Activated CD4-positive, alpha-beta T cell treated with anti-CD3 and anti-CD28 coated beads, Interleukin-2, amount 10 ng/mL, durations not matched to agents 24 days and 14 days (primary cell): ENCODE measurements at places on chromosomes 7 and 10. TPM values are rescaled to one million over a fixed set of nuclear protein-coding genes. Genes with fewer than 3 reads are reported as not detected.

- no peak for DNase-seq
Observed at GRCh38 chr7:142250705-142251104, 7.2 kb downstream of the PRSS58 start.

- DNase-seq: no peak
Observed at GRCh38 chr7:133434246-133434865, 181.5 kb downstream of the EXOC4 start.

GRCh38 chr10:69366738-69367137 lies 50.0 kb downstream of the TACR2 start:
- DNase-seq: no peak

GRCh38 chr10:94115725-94116124 lies 122.0 kb downstream of the PLCE1 start:
- no peak for DNase-seq

Gene KIAA1549
- total RNA-seq: 0.77 and 0.95 TPM in 2 replicates

Gene OGDH
- 99.5 and 102 TPM in 2 replicates for total RNA-seq

DNA sequence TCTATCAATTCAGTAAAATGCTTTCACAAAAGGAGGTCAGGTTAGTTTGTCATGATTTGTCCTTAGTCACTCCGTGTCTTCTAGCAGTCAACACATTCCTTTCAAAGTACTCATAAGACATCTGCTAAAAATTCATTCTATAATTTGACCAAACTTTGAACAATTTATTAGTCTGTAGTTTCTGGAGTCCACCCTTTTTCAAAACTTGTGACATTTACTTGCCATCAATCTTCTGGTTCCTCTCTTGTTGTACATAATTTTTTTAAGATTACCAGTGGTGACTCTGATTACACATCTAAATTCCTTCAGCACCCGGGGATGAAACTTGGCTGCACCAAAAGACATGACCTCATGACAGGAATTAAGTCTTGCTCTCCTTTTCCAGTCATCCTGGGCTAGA lies 130.1 kb downstream of the NEBL start:
- DNase-seq: no peak

Gene FAM25C
- not detected in 2 replicates for total RNA-seq

DNA sequence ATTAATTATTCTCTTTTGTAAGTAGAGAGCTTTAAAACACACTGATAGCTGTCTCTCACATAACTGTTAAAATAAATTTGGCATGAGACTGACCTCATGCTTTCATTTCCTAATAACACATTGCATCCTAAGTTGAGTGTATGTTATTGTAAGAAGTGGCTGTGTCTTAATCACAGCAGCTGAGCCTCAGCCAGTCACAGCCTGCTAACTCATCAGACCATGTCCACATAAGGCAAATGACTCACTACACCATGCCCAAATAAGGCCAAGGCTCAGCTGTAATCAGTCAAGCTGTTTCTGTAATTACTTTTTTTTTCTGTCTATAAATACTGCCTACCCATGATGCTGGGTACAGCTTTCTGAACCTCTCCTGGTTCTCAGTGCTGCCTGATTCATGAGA lies 860.9 kb downstream of the XPNPEP1 start:
- no peak for DNase-seq

DNA sequence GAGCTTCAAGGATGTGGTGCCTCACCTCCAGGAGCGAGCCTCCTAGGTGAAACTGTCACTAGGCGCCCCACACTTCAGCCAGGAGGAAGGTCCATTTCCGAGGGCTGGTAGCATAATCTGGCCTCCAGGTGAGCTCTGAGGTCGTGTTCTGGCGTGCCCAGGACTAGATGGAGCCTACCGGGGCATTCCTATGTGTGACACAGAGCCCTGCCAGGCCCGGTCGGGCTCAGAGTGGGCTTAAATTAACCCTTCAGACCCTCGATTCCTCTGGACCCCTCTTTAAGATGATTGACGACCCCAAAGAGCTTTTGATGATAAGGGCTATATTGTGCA lies 233.1 kb downstream of the EBF3 start:
- peak; percentile 17 for DNase-seq

DNA sequence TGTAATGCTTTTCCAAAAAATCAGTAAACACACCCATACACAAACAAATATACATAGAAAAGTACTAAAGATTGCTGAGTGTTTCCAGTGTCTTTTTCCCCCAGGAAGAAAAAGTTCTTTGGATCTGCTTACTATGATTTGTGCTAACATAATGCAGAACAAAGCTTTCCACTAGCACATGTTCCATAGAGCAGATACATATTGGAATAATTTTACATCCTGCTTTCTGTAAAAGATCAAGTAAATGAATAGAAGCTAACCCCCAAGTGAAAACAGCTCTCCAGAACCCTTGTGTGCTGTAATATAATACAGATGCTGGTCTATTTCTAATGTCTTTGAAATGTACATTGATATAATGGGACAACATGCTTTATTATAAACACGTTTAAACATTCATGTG lies 125.5 kb downstream of the PON1 start:
- DNase-seq: no peak

Gene CRHR2
- not detected in 2 replicates for total RNA-seq

- DNase-seq: no peak
Observed at GRCh38 chr7:69878591-69878990, 280.3 kb downstream of the AUTS2 start.

DNA sequence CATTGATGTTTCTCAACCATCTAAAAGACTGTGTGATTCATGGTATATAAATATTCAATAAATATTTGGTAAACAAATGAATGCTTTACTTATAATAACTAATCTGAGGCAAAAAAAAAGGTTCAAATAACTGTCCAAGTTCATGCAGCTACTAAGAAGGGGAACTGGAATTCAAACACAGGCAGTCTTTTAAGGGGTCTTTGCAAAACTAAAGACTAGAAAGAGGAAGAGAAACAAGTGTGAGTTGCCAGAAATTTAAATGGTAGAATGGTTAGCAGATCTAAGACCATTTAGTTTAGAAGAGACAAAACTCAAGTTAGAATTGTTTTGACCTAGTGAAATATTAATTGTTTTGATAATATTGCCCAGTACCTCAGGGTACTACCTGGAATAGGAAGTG lies 642.0 kb upstream of the LRRN3 start:
- no peak for DNase-seq

Gene SUGCT
- 0.91 and 1.0 TPM in 2 replicates for total RNA-seq

Gene PON1
- total RNA-seq: not detected in 2 replicates

Gene TRPV5
- total RNA-seq: not detected in 2 replicates

DNA sequence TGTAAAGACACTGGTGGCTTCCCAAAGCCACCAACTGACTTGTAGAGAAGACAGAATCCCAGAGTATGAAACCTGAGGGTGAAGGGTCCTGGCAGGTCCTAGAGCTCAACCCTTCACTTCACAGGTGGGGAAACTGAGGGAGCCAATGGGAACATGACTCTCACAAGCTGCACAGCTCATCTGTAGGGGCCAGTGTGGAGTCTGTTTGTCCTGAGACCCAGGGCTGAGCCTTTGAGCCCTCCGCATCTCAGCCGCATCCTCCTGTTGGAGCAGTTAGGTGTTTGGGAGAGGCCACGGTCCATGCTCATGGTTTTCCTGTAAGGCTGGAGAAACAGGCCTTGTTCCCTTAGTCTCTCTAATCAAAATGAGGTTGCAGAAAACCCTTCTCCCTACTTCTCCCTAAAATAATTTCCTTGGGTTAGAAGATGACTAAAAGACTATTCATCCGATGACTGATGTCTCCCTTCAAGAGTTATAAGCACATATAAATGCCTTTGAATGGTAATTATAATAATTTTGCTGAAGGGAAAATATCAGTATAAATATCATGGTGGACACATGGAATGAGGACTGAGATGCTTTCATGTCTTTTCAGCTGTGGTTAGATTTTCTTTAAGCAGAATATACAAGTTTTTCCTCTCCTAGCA lies 10.3 kb downstream of the HTRA1 start:
- DNase-seq: no peak

- no peak for DNase-seq
Observed at GRCh38 chr10:60986791-60987190, 42.8 kb upstream of the RHOBTB1 start.

Gene ANXA8L1
- total RNA-seq: not detected in 2 replicates

Gene ELOVL3
- total RNA-seq: 0.14 TPM in 1 of 2 replicates, not detected in the other

DNA sequence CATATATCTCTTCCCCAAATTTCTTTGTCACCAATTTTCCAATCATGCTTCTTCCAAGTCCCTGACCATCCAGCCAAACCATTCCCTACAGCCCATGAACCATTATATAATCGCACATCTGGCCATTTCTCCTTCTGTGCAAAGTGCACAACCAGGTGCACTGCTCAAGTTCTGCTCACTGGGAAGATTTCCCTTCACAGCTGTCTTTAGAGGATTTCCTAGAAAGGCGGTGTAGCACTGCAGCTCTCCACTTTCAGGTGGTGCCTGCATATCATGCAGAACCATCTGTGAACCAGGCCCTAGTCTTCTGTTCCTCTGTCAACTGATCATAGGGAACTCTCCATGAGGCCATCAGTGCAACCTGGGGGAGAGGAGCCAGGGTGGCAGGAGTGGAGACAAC lies 95.0 kb upstream of the CABCOCO1 start:
- no peak for DNase-seq

Gene TCTN3
- 42.7 and 44.6 TPM in 2 replicates for total RNA-seq

DNA sequence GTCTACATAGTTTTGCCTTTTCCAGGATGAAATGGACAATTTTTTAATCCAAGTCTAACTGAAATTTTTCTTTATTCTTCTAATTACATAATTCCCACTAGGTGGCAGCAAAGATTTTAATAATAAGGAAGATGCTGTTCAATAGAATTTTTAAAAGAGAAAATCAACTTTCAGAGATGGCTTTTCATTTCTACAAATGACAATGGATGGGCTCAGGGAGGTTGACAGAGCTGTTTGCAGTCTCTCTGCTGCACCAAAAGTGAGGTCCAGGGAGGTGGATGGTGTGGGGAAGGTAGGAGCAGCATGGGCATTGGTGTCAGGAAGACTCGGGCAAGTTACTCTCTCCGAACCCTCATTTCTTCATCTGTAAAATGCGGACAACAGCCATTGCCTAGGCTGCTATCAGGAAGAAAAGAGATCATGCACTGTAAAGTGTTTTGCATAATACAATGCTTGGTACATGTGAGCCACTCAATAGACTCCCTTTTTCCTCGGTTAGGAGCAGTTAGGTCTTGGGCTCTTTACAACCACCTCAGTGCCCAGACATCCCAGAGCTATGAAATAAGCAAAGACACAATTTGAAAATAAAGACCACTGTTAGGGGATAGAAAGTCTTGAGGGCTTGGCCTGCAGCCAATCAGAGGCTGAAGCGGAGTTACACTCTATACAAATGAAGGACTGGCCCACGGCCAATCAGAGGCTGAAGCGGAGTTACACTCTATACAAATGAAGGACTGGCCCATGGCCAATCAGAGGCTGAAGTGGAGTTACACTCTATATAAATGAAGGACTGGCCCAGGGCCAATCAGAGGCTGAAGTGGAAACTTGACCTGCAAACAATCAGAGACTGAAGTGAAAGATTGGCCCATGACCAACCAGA lies 107.1 kb downstream of the ABLIM1 start:
- DNase-seq: no peak

GRCh38 chr10:23319835-23320234 lies 24.8 kb downstream of the C10orf67 start:
- DNase-seq: peak; percentile 45

DNA sequence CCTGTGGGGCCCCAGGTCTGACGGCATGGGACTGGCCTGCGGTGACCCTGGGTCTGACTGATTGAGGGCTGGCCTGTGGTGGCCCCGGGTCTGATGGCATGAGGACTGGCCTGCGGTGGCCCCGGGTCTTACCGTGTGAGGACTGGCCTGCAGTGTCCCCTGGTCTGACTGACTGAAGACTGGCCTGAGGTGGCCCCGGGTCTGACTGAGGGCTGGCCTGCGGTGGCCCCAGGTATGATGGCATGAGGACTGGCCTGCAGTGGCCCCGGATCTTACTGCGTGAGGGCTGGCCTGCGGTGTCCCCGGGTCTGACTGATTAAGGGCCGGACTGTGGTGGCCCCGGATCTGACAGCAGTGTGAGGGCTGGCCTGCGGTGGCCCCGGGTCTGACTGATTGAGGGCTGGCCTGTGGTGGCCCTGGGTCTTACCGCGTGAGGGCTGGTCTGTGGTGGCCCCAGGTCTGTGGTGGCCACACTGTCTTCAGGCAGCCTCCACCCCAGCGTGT lies 10.9 kb downstream of the JAKMIP3 start:
- no peak for DNase-seq

Gene ANXA8
- 0.17 TPM in 1 of 2 replicates, not detected in the other for total RNA-seq

DNA sequence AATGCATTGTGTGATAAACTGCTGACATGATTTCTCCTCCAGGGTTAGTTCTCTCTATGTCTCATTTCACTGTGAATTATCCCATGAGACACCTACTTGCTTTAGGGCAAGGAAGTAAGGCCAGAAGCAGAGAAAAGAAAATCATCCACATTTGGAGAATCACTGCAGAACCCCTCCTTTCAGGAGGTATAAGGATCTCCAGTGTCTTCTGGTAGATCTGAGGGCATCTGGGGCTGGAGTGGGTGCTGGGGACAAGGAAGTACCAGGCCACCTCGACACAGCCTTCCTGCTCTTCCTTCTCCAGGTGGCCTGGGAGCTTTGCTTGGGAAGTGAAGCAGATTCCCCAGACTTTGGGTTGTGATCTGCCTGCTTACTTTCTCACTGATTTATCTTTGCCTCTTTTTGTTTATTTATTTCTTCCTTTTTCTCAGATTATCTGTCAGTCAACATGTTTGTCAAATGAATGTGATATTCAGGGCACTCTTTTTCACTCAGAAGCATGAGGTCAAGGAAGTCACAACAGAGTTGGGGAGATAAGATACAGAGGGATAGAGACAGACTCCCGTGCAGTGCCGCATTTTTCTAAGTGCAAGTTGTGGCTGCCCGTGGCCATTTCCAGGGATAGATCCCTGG lies 12.4 kb upstream of the CAMK2G start:
- DNase-seq: no peak

GRCh38 chr7:79968077-79968648 lies 166.5 kb upstream of the GNAI1 start:
- DNase-seq: no peak

Gene NSUN5
- total RNA-seq: 72.5 and 76.1 TPM in 2 replicates

Gene ELN
- not detected in 2 replicates for total RNA-seq

DNA sequence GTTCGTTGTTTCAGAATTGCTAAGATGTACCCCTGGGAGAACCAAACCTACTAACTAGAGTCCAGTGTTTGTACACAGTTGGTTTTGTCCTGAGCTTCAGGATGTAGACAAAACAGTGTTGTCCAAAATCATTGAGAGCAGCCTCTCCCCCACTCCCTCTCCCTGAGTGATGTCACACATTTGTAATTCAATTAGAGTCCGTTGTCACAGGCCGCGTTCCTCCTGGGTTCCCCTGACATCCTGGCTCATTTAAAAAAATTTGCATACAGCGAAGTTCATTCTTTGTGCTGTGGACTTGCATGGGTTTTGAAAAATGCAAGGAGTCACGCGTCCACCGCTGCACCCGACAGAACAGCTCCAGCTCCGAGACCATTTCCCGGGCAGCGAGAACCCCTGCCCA lies 10.3 kb downstream of the GRIFIN start:
- DNase-seq: no peak

Gene ZNF804B
- not detected in 2 replicates for total RNA-seq

GRCh38 chr10:44731283-44731682 lies 179.9 kb upstream of the TMEM72 start:
- no peak for DNase-seq

GRCh38 chr10:70474780-70475179 lies 3.8 kb upstream of the PALD1 start:
- DNase-seq: no peak

Gene CYTH3
- total RNA-seq: 0.65 and 1.3 TPM in 2 replicates

GRCh38 chr7:75969704-75970498 lies 24.5 kb downstream of the TMEM120A start:
- DNase-seq: no peak
